Stimulated activated naive CD8-positive, alpha-beta T cell treated with anti-CD3 and anti-CD28 coated beads, Interleukin-15, Interleukin-2, amounts not matched to agents 100 U/mL and 50 U/mL, for 24 hours (primary cell): ENCODE measurements at places on chromosomes 12 and 14.
A peak's percentile ranks its signal among the peaks of the same experiment; 100 is the strongest.

DNA sequence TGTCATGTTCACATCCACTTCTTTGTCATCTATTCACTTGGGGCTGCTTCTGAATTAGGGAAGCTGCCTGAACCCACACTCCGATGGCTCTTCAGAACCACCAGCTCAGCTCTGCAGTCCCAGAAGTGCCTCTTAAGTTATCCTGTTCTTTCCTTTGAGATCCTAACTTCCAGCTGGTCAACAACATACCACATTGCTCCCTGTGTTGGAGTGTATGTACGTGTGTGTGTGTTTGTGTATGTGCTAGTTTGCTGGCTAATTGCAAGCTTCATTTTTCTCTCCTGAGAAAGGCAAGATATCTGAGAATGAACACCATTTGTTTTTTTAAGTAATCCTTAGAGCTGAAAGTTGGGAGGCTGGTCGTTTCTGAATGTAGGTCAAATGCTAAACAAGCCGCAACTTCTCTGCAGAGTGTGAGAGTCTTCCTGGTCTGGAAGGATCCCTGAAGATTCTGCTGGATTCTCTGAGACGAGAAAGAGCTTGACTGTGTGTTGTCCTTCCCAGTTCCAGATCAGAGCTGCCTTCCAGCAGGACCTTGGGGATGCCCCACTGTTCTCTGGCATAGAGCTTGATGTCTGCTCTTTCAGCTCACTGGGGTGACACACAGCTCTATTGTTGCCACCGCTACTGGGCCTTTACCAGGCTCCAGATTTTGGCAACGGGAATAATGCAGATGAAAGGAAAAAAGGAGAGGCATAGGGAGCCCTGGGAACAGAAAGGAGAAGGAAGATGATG, 839 bp downstream of the GSG1 start:
- DNase-seq: no peak

DNA sequence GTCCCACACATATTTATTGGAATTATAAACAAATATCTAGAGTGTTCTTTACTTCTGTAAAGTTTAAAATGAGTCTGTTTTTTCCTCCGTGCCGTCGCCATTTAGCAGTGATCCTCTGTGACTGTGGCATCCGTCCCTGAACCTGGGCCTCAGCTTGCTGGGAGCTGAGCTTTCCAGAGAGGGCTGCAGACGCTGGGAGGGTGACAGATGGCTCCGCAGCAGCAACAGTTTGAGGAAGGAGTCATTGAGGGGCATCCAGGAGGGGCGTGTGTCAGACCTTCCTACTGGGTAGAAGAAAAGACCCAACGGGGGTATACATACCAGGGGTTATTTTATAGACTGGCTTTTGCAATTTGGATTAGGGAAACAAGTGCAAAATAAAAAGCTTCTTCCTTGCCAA, 47.9 kb downstream of the NEUROD4 start:
- DNase-seq: no peak

GRCh38 chr12:104012331-104012730, 37.7 kb downstream of the GLT8D2 start:
- no peak for DNase-seq

- peak; percentile 37 for DNase-seq
Measured at GRCh38 chr12:57838594-57839302, 7.8 kb downstream of the CTDSP2 start.

- DNase-seq: no peak
Measured at GRCh38 chr12:50971946-50972345, 19.6 kb downstream of the HIGD1C start.

GRCh38 chr14:35747379-35747778, 61.7 kb downstream of the RALGAPA1 start:
- no peak for DNase-seq

DNA sequence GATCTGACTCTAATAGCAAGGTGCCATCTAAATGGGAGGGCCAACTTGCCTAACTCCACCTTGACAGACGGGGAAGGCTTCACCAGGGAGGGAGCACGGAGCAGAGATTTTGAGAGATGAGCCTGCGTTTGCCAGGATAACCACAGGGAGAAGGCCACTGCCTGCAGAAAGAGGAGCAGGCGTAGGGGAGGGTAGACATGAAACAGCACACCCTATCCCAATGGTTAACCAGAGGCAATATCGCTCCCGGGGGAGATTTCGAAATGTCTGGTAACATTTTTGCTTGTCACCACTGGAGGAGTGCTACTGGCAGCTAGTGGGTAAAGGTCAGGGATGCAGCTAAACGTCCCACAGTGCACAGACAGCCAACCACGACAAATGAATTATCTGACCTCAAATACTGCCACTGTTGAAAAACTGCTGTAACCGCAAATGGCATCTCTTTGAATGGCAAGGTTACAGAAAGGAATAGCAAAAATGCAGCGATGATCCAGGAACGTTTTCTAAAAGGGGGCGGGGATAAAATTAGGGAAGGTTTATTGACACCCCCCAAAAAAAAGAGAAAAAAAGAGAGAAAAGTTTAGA, 126.0 kb upstream of the ATF7IP start:
- peak; percentile 42 for DNase-seq

- DNase-seq: peak; percentile 70
Measured at GRCh38 chr14:22549981-22550673, 38.9 kb downstream of the DAD1 start.

GRCh38 chr12:87931812-87932211, 97.4 kb downstream of the C12orf50 start:
- DNase-seq: no peak

- no peak for DNase-seq
Measured at GRCh38 chr14:96482986-96483385, 19.2 kb upstream of the PAPOLA start.

GRCh38 chr12:70052476-70052875, 190.8 kb upstream of the CNOT2 start:
- no peak for DNase-seq

DNA sequence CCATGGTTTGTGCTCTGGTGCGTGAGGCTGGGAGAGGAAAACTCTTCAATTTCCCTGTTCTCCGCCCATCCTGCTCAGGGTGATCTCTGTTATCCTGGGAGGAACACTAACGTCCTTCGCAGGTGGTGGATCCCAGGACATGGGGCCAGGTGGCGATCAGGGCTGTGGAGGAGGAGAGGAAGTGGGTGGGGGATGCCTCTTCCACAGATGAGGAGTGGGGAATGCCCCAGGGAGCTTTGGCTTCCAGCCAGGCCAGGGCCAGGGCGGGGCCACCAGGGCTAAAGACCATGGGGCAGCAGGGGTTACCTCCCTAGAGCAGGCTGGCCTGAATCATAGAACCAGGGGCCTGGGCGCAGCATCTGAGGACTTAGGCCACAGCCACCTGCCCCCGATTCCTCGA, 3.3 kb upstream of the KRT75 start:
- no peak for DNase-seq

GRCh38 chr14:104119488-104120251, 18.7 kb upstream of the KIF26A start:
- peak; percentile 1 for DNase-seq

DNA sequence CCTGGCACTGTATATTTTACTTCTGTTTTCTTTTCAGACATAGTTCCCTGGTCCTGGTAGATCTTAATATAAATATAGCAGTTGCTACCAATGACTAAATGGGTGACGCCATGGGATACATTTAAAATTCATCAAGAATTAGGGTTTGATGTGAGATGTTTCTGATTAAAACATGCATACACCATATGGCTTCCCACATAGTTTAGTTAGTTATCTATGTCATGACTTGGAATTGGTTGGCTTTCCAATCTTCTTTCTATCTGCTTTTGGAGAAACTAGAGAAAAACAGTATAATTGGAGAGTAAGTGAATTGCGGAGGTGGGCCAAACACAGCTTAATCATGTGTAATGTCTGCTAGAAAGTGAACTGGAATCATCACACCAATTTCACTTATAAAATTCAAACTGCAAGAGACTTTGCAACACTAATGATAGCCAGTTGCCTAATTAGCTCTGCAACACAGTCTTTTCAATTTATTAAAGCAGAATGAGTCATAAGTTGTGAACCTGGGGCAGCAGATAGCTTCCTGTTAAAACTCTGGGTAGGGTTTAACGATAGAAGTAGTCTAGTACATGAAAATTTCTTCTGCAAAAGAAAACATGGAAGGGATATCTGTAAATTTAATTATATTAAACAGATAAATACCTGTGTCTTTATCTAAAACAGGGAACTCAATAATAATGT, 295.2 kb downstream of the SLC16A7 start:
- DNase-seq: no peak

- DNase-seq: no peak
Measured at GRCh38 chr12:59164226-59164625, 243.9 kb upstream of the LRIG3 start.

- no peak for DNase-seq
Measured at GRCh38 chr12:93107514-93108312, 178.6 kb upstream of the EEA1 start.

GRCh38 chr12:107894589-107894988, 120.1 kb downstream of the ASCL4 start:
- no peak for DNase-seq

DNA sequence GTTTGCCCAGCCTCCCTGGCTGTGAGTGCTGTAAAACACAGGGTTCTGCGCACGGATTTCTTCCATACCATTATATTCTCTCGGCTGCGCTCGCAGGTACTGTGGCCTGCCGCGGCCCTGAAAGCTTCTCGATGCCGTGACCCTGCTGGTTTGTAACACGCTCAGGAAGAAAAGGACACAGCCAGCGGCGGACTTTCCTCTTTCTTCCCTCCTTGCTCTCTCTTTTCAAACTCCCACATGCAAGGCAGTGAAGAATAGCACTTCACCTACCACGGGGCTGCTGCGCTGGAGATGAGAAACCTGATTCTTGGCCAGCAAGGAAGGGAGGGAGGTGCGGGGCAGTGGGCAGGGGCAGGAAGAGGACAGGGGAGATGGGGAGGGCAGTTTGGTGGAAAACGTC, 130.2 kb downstream of the RBM19 start:
- no peak for DNase-seq

DNA sequence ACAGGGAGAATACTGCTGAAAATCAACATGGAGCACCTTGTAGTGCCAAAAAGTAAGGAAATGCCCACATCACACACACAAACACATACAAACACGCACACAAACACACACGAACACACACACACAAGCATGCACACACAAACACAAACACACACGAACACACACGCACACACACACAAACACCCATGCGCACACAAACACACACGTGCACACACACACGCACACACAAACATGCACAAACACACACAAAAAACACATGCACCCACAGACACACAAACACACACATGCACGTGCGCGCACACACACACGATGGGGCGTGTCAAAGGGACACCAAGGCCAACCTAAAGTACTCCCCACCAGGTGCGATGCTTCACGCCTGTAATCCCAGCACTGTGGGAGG, 61.7 kb upstream of the C14orf180 start:
- DNase-seq: no peak

DNA sequence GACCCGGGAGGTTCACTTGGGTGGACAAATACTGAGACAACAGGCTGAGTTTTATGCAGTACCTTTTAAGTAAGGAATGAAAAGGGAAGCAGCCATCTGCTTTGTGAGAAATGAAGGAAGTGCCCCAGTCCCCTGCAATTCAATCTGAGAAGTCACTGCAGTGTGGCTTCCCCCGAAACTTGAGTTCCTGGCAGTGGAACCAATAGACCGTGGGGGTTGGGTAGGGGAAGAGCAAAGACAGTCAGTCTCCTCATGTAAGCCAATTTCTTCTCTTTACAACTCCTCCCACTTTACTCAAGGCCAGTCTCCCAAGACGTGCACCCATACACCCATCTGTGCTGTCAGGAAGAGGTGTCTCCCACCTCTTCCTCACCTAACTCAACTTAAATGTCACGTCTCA, 206.5 kb downstream of the BCAT1 start:
- DNase-seq: peak; percentile 33

GRCh38 chr12:130571089-130571488, 145.0 kb downstream of the RIMBP2 start:
- DNase-seq: no peak

GRCh38 chr12:7645395-7646177, 20.1 kb downstream of the APOBEC1 start:
- DNase-seq: peak; percentile 36
